RWPE1 (cell line): ENCODE measurements at places on chromosomes 12 and 14.

- no peak for DNase-seq
These were observed 94.3 kb downstream of the OTX2 start for GRCh38 chr14:56715938-56716337.

GRCh38 chr12:113208041-113208934 lies 13.0 kb upstream of the TPCN1 start:
- no peak for DNase-seq

DNA sequence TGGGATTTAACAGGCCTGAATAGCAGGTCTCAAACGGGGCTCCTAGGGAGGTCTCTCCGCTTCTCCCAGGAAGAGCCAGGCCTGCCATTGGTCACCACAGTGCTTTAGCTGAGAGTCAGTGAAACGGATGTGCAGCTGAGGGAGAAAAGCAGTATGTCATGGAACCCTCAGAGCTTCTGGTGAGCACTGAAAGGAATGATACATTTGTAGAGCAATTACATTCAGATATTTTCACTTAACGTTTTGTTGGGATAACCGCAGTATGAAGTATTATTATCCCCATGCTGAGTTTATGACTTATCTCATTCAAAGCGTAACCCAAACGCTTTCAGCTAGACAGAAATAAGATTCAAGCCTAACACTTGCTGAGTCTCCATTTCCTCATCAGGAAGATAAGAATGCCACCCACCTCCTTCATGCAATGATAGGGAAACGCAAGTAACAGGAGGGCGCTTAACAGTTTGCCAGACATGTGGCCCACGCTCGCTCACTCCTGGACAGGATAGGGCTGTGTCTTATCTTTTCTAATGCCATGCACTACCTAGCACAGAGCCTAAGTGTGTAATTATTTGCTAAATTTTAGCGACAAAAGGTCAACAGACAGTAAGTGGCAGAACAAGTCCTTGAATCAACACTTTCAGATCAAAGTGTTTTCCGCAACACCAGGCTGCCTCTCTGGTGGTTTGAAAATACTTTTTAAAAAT lies 28.2 kb downstream of the DAD1 start:
- no peak for DNase-seq

DNA sequence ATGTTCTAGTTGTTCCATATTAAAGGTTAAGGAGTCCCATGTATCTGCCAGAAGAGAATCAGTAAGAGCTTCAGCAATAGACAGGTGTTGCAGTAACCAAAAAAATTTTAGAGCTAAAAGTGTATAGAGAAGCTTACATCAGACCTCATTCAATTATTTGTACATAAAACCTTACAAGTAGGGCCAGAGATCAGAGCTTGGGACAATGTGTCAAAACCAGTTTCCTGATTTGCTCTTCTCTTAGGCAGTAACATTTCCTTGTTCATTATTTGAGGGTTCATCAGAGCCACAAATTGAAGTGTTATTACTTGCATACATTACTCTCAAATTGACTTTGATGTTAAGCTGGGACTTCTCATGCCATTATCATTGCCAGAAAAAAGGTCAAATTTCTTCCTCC lies 55.5 kb upstream of the ATXN7L3B start:
- DNase-seq = no peak

DNA sequence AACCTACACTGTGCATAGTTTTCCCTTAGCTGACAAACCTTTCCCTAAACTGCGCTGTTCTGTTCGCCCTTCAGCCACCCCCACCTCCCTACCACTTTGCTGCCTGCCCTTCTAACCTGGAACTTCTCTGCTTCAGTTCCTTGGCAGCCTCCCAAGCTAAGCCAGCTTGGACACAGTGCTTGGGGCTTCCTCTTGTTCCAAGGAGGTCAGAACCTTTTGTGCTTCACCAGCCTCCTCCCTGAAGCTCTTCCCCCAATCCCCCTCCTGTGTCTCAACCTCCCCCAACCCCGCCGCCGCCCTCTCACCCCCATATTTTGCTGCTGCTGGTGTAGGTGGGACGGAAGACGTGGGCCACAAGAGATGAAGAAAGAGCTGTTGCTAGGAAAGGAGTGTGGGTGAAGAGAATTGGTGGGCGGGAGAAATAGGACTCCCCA lies 8.1 kb upstream of the RIC8B start:
- DNase-seq = no peak

DNA sequence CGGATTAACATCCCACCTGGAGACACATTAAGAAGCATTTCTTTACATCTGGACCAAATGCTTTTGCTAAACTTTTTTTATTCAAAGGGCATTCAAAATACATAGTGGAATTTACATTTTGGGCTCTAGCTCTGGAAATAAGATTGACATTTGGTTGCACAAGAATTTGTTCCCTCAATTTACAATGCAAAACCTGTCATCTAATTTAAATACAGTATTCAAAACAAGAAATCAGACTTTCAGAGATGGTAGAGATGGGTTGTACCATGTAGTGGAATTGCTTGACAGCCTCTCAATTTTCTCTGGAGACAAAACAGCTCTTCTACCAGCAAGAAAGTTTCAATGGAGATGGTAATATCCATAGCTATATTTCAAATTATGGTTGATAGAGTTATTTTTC lies 275.8 kb downstream of the ATP23 start:
- DNase-seq = no peak

GRCh38 chr12:6620137-6620884 lies 13.1 kb upstream of the CHD4 start:
- DNase-seq = no peak

GRCh38 chr12:96878704-96879103 lies 28.4 kb upstream of the NEDD1 start:
- DNase-seq = no peak

GRCh38 chr14:68335312-68335711 lies 457.6 kb downstream of the ZFP36L1 start:
- DNase-seq = no peak

DNA sequence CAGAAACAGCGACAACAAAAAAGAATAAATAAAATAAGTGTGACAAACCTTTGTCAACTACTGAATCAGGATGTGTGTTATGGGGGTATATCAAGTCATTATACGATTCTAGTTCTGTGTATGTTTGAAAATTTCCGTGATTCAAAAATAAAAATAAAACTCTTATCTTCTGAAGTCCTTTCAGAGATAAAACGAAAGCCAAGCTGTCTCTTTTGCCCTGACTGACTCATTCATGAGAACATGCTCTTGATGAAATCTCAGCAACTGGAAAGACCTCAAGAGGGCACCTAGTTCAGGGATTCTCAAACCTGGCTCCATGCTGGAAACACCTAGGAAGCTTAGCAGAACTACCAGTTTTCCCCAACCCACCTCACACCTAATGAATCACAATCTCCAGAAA lies 9.2 kb downstream of the FOXN3 start:
- no peak for DNase-seq

DNA sequence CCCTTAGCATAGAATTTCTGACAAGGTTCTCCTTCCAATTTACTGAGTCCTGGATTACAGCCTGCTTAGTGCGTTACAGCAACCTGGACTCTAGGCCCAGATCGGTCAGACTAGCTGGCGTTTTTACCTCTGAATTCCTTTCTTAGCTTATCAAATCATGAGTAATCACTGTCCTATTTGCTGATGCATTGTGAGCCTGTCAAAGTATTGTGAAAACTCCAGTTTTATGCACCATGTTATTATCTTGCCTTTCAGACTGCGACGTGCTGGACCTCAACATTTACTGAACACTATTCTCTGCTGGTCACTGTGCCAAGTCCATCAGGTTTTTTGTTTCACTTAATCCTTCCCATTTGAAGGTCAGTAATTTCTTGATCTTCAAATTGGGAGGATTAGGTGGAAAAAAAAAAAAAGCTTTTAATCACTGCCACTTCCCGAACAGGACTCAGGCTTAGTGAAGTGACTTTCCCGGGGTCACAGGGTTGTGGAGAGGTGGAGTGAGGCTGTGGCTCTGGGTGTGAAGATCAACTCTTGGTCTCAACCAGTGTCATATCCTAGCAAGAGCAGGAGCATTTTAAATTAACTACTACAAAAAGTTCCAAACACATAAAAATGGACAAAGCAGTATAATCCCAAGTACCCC lies 31.2 kb downstream of the FBXO21 start:
- no peak for DNase-seq

GRCh38 chr12:92828565-92828964 lies 100.5 kb downstream of the EEA1 start:
- DNase-seq = no peak

GRCh38 chr12:103785243-103786031 lies 55.6 kb downstream of the NT5DC3 start:
- no peak for DNase-seq

DNA sequence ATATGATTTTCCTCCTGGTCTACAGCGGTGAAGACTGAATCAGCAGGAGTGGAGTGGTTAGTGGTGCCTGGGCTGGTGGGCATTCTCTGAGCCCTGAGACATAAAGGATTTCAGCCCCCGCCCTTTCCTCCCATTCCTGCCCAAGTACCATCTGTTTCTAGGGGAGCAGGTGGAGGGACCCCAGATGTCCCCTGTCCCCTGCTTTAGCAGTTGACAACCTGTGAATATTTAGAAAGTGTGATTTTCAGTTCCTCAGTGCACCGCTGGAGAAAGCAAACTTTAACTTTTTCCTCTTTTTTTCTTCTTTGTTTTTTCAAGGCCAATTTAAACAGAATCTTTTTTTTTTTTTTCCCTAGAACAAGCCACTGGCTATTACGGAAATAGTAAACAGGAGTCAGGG lies 163.8 kb upstream of the MYL2 start:
- no peak for DNase-seq

GRCh38 chr12:15494329-15495046 lies 172.2 kb downstream of the PTPRO start:
- no peak for DNase-seq

DNA sequence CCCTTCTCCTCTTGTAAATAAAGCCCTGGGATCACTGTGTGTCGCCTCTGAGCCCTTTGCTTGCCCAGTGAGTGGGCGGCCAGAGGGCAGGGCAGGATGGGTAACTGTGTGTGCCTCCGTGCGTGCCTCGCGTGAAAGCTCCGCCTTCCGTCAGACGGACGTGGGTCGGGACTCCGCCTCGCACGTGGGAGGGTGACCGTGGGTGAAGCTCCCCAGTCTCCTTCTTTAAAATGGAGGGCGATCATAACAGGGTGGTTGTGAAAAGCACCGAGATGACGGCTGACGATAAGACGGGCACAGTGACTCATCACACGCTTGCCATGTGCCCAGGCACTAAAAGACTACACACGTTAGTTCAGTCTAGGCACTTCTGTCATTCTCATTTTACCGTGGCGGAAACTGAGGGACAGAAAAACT lies 9.2 kb downstream of the PHB2 start:
- DNase-seq = peak; percentile 45

GRCh38 chr14:76292561-76292960 lies 83.4 kb upstream of the ESRRB start:
- DNase-seq = no peak

DNA sequence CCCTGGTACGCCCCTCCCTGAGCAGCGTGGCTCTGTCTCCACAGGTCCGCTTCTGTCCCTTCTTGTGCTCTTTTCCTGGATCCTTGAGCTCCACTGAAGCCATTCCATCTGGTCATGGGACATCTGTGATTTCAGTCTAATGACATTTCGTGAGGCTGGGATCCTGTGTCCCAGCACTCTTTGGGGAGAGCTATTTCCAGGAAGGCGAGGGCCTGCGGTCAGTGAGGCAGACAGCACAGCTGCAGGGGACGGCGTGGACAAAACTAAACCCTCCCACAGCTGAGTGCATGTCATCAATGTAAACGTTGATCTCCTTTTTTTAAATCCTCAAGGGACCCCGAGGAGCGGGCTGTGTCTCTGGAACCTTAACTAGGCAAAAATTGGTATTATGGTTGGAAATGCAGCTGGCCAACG lies 127.7 kb downstream of the DACT1 start:
- no peak for DNase-seq

DNA sequence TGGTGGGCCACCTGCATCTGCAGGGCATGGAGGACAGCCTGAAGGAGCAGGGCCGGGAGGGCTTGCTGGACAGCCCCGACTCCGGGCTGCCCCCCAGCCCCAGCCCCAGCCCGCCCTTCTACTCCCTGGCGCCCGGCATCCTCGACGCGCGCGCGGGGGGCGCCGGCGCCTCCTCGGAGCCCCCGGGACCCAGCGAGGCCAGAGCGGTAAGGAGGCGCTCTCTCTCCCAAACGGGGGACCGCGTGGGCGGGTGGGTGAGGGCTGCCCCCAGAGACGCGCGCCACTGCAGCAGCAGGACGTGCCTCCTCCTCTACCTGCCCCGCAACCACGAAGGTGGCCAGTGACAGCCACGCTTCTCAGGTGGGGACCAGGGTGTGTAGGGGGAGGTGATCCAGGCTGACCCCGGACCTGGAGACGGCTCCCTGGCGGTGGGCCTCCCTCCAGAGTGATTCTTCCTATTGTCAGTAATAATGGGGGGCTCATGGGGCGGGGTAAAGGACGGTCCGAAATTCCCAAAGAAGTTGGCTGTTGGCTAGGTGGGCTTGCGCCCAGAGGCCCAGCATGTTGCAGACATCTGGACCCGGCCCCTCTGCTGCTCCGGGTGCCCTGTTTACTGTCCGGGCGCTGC lies 652 bp downstream of the RFLNA start:
- DNase-seq = no peak

GRCh38 chr12:54858562-54858961 lies 4.2 kb downstream of the MUCL1 start:
- DNase-seq = no peak

DNA sequence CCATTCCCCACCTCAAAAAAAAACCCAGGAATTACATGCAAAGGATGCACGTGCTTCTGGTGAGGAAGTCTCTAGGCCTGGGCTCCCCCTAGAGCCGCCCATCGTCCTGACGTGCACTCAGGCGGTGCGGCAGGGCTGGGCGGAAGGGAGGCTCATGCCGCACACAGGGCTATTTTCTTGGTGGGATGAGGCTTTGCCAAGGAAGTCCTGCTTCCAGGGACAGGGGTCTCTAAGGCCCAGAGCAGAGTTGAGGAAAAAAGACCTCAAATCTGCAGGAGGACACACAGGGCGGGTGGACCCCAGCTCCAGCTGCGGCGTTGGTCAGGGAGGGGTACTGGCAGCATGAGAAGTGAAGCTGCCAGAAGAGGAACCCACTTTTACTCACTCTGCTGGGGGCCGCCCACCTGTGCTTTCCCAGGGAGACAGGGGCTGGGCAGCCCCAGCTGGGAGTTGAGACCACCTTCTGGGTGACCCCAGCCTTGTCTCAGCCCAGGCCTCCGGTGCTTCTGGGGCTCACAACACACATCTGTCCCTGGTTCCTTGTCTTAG lies 4.2 kb downstream of the RHOF start:
- DNase-seq = no peak

DNA sequence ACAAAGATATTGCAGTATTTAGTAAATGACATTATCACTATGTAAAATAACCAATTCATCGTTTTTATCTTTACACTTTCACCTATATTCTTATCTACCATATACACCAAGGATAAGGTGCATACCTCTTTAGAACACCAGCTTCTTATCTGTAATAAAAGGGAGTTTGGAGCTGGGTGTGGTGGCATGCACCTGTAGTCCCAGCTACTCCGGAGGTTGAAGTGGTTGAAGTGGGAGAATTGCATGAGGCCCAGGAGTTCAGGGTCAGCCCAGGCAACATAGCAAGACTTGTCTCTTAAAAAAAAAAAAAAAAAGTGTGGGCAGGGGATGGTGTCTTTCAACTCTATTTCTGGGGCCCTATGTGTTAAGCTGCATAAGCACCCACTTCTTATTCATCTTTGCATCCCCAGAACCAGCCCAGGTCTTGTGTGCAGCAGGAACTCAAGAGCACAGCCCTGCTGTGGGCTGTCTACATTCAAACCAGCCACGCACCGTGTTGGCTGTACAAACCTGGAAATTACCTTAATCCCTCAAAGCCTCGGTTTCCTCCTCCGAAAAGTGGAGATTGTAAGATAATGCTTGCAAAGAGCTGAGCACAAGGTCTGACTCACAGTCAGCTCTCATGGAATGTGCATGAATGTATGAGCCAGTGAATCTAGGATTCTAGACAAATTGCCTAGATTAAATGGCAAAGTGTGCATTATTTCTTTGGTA lies 256.6 kb upstream of the FOXN3 start:
- no peak for DNase-seq
